ENCODE measurements at places on chromosomes 4 and X.
A peak's percentile ranks its signal among the peaks of the same experiment; 100 is the strongest.

- no peak for DNase-seq
These were observed 51.2 kb downstream of the TBL1X start for GRCh38 chrX:9515973-9516538.

GRCh38 chr4:188722911-188723310 is 583.7 kb downstream of the TRIML1 start:
- no peak for DNase-seq

GRCh38 chrX:102580891-102581290 is 18.4 kb upstream of the ARMCX5 start:
- no peak for DNase-seq

- DNase-seq = peak; percentile 42
These were observed 85.2 kb downstream of the SLC16A2 start for GRCh38 chrX:74506317-74507115.

GRCh38 chr4:17769406-17770174 is 11.8 kb downstream of the FAM184B start:
- DNase-seq = no peak

DNA sequence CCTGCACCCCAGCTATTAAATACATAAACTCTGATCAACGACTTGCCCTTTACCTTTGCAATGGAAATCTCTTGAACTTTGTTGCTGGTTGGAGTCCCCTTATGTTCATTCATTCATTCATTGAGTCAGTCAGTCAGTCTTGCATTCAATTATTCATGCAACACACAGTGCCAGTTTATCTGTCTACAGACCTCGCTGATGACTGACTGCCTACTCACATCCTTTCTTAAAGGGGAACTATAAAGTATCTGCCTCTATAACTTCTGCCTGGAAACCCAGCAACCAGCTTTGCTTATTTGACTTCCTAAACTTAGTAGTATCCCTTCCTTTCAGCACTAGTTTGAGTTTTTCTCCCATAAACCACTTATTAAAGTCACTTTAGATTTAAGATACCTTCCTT is 620.8 kb upstream of the ADGRL3 start:
- DNase-seq = no peak

DNA sequence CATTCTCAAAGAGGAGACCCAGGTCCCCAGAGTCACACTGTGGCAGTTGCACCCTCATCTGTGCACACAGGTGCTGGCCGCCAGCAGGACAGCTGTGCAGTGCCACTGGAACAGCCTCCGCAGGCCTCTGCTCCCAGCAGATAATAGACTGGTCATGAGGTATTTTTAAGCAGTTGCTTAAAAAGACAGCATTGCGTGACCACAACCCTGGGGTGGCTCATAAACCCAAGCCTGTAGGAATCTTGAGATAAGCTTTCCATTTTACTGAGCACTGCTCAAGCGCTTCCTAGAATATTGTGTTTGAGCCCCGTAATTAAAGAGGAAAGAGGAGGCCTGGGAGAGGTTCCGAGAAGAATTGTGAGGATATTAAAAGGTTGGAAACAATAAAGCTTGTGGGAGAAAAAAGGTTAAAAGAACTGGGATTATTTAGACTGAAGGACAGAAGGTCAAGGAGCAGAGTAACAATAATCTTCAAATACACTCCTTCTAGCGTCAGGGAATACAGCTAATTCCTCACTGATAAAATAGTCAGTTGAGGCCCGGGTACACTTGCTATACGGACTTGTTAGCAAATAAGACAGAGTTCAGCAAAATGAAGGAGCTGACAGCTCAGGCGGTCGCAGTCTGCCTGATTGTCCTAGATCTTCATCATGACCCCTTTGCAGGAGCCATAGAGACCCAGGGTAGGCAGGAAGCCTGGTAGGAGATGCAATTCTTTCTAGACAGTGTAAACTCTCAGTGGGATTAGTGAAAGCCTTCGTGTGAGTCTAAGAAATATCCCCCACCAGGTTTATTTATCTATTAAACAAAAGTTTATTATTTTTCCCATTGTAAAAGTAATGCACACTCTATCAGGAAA is 86.2 kb upstream of the KIT start:
- DNase-seq = no peak

DNA sequence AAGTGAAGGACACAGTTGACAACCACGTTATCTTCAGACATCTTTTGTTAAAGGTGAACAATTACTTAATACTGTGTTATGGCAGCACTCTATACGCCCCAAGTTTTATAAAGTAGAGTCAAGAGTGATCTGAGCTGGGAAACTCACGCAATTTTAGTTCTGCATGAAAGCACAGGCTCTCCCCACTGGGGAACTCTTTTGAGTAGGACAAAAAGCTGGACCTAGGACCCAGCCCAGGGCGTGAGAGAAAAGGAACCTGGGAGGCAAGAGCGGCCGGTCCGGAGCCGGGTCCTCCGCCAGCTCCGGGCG is 152.6 kb upstream of the SLC4A4 start:
- DNase-seq = no peak

- DNase-seq = no peak
These were observed 8.8 kb downstream of the BCOR start for GRCh38 chrX:40088803-40089540.

- DNase-seq = no peak
These were observed 8.6 kb upstream of the GPRIN3 start for GRCh38 chr4:89316211-89316610.

GRCh38 chr4:102637391-102637790 is 123.4 kb downstream of the MANBA start:
- DNase-seq = no peak

DNA sequence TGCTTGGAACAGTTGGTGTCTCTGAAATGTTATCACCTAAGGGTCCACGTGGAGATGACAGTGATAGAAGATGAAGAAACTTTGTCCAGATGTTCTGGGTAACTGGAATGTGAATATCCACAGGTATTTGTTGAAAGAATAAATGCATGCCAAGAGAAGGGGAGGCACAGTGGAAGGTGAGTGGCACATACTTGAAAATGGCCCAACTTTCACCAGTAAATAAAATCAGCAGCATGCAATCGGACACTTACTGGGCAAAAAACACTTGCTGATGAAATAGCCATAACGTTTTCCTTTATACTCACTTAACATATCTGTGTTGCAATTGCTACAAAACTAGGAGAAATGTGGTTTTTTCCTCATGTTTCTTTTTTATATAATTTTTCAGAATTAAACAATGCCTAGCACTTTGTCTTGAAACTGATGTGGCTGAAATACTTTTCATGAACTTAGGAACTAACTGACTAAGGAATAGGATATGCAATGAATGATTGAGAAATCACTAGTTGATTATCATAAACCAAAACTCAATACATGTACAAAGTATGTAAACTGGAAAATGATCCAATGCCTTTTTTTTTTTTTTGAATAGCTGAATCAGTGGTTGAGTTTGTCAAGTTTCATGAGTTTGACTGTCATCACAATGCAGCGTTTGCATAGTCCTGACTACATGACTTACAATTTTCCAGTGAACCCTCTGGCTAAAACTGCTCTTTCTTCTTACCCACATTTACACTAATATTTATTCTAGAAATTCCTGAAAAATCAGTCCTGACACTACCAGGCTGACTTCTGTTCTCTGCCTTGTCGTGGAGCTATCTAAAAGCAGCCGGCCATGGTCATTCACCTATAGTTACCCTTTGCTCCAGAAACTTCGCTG is 127.4 kb downstream of the CPE start:
- DNase-seq = no peak

GRCh38 chrX:122866532-122866931 is 317.5 kb upstream of the GRIA3 start:
- no peak for DNase-seq

DNA sequence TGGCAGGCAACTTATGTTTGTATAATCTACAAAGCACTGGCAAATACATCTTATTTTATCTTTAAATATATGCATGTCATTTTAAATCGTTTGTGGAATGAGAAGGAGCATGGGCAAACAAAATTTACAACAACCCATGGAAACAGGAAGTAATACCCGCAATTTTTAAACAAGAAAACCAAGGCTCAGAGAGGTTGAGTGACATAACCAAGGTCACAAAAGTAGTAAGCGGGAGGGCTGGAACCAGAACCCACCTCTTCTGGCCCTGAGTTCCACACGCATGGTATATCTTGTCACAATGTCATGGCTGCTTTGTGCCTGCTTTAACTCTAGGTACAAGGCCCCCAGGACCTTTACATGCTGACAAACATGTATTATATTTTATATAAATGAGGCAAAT is 52.9 kb downstream of the SLC7A11 start:
- DNase-seq = no peak

DNA sequence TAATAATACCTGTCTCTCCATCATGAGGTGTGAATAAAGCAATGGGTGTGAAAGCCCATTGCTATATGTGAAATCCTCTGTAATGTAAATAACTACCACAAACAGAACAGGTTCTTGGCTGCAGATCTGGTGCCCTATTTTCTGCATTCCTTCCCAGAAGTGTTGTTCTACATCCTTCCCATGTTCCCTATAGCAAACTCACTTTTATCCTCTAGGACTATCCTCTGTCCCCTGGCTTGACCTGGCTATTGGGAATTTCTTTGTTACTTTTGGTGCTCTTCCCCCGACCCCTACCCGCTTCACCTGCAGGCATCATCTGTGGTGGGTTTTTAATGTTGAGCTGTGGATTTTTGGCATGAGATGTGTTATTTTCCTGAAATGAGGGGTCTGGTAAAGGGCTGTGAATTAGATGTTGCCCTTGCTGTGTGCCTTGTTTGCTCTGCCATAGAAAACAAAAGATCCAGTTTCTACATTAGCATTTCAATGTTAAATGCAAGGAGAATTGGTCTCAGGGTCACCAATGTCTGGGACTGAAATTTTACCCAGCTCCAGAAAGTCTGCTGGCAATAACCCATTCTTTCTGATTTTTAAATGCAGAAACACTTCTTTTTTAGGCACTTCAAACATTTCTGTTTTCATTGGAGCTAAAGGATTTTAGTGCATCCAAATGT is 13.6 kb upstream of the FREM3 start:
- DNase-seq = no peak

DNA sequence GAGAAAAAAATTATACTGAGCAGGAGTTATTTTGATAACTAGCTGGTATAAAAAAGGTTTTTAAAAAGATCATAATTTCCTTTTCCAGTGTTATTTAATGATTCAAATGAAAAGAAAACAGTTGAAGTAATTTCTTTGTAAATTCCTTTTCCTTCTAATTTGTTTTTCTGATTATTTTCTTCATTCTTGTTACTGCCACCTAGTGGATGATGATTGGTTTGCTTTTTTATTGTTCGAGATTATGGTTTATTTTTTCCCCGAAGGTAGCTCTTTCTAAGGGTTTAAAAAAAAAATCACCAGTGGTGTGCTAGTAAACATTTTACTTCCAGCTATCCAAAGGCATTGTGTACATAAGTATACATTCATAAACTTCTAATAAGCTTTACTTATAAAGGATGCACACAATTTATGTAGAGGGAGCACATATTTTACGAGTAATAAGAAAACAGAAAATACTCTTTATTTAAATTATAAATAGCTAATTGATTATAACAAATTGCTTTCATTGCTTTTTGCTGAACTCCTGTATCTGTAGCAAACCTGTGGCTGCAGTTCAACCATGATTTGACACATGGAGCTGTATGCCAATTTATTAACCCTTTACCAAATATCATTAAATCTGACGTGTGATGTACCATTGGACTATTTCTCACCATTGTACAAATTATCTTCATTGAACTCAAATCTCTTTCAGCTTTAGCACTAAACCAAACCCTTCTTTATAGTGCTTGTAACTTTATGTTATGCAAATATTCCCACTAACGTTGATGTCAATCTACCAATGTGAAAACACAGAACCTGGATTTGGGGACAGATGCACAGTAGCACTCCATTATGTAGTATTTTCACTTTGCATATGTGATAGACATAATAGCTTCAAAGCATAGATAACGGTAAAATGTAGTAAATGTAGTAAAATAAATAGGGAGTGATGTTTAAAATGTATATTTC is 97.8 kb upstream of the ANK2 start:
- DNase-seq = no peak

GRCh38 chr4:87192145-87192919 is 28.1 kb downstream of the KLHL8 start:
- no peak for DNase-seq

GRCh38 chrX:128035318-128035717 is 16.9 kb downstream of the ACTRT1 start:
- no peak for DNase-seq

- DNase-seq = no peak
These were observed 229.6 kb upstream of the DIAPH2 start for GRCh38 chrX:96455078-96455477.

- no peak for DNase-seq
These were observed 49.0 kb upstream of the ZNF157 start for GRCh38 chrX:47321386-47321785.

DNA sequence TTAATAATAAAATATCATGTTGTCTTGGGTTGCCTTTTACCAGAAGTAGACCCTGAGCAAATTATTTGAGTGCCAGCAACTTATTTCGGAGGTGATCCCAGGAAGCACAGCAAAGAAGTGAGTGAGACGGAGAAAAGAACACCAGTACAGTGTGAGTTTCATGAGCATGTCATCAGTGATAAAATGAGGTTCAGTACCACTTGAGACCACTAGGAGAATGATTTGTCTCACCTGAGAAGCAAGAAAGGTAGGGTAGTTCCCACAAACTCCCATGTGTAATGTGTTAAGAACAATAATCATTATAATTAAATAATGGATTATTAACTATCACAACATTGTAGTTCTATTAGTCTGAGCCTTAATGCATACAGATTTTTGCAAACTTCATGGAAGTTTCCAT is 112.8 kb upstream of the DMD start:
- DNase-seq = no peak

DNA sequence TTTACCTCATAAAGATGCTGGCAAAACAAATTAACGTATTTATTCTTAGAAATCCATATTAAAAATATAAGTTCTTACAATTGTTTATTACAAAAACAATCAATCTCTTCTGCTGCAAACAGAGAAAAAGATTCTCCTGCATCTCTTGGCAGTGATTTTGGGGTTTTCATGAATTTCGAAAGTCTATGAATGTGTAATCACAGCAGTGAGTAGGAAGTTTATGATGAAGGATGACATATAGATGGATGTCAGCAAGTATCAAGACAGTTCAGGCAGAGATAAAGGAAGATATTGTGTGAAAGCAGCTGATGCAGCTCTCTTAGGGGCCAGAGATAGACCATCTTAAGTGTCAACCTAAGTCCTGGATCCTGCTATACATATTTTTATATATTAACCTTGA is 196.9 kb upstream of the BANK1 start:
- no peak for DNase-seq

GRCh38 chrX:115625572-115626301 is 64.8 kb downstream of the PLS3 start:
- DNase-seq = no peak

DNA sequence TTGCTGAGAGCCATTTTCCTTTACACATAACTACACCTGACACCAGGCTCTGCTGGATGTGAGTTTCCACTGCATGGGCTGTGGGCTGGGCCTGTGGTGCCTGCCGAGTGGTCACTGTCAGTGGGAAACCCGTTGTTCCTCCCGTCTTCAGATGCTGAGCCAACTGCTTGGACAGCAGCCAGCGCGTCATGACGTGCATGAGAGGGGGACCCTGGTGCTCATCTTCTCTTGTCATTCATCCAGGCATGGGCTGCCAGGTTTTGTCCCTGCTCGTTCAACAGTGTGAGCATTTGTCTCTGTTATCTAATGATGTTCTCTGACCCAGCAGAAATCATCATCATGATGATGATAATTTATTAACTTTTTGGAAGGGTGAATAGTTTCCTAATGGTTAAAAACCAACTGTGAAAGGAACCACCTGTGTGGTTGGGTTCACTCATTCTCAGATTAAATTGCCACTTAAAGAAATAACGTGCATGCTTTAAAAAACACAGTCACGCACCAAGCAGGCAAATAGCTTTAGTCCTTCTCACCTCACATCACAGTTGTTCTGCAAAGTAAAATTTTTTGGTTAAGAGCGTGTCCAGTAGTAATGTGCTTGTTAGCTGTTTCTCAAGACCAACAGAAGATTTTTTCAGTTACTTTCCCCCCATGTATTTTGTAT is 19.9 kb upstream of the CLDN34 start:
- DNase-seq = no peak
